ENCODE measurements at places on chromosomes 2 and 18.
A peak's percentile ranks its signal among the peaks of the same experiment; 100 is the strongest.

- DNase-seq, result no peak
These were observed 6.5 kb upstream of the KCNF1 start for GRCh38 chr2:10905006-10905861.

DNA sequence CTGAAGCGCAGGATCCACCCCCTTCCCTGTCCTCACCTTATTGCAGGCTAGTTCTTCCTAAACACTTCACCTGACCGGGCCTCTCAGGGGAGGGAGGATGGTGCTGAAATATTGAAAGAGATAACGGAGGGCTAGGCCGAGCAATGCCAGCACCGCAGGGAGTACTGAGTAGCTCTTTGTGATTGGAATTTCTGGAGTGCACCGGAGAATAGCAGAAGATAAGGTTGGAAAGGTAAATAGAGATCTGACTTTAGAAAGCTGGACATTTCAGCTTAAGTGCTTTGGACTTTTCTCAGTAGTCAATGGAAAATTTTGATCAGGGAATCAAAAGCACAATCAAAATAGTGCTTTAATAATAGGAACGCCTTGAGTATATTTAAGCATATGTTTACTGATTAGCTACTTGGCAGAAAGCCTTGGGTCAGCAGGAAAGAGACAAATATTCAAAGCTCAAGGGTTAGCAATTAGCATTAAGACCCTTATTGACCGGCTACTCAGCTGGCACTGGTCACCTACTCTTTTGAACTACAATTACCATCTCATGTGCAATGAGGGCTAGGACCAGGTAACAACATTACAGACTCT is 142.9 kb upstream of the NDUFV2 start:
- DNase-seq, result no peak

DNA sequence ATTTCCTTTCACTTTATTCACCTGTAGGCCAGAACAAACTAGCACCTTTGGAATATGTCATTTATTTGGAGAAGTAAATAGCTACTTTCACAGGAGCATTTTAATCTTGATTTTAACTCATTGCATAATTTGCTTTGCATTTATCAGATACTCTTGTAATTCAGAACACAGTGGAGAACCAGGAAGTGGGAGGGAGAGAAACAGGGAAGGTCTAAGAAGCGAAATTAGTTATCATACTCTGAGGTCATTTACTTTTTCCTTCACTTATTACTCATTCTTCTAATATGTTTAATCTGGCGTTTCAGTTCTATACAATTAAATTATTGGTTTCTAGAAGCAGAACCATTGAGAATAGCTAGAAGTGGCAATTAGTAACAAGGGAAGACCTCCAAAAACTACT is 20.7 kb downstream of the RBM44 start:
- DNase-seq, result peak; percentile 10

- DNase-seq, result no peak
These were observed 51.9 kb downstream of the CDH2 start for GRCh38 chr18:28125051-28125450.

Measured in EL (cell line).